Heart left ventricle (tissue), 16 donors: ENCODE measurements at places on chromosomes 12 and 14. TPM values are rescaled to one million over a fixed set of nuclear protein-coding genes. Genes with fewer than 3 reads are reported as not detected.
A peak's percentile ranks its signal among the peaks of the same experiment; 100 is the strongest.

Gene LETMD1
- total RNA-seq = 24.0 TPM

GRCh38 chr14:85243321-85243720 is 286.6 kb upstream of the FLRT2 start:
- no peaks in the 10 kb centered on the region for H3K27me3 ChIP-seq
- H3K4me3 ChIP-seq = no peak overlapping the region
- H3K4me1 ChIP-seq = no peaks in the 10 kb centered on the region
- DNase-seq = no peak

Gene RHEBL1
- not detected for total RNA-seq

DNA sequence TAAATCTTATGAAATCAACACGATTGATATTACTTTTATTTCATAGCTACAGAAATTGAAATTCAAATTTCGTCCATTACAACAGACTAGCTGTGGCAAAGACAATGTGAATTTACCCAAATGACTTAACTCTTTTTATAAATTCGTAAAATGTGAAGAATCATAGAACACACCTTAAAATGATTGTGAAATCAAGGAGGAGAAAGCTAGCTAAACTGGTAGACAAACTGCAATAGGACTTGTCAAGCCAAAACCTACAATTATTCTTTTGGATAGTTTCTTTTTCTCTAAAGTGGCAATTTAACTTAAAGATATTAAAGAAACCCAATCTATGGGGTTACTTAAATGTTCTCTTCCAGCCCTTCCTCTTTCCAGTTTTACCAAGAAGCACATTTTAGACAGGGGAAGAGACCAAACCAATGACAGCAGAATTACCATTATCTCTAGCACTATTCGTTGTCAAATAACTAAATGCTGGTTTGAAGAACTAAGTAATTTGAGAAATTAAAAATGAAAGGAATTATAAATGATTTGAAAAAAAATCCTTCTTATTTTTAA is 807 bp upstream of the SLC16A7 start:
- no peak overlapping the region for H3K27ac ChIP-seq
- no peak for DNase-seq
- H3K4me1 ChIP-seq = peaks cover 34% of the 10 kb centered on the region
- peak overlapping the region; percentile 87 for H3K4me3 ChIP-seq
- no peaks in the 10 kb centered on the region for H3K27me3 ChIP-seq
- no peaks in the 10 kb centered on the region for H3K36me3 ChIP-seq

DNA sequence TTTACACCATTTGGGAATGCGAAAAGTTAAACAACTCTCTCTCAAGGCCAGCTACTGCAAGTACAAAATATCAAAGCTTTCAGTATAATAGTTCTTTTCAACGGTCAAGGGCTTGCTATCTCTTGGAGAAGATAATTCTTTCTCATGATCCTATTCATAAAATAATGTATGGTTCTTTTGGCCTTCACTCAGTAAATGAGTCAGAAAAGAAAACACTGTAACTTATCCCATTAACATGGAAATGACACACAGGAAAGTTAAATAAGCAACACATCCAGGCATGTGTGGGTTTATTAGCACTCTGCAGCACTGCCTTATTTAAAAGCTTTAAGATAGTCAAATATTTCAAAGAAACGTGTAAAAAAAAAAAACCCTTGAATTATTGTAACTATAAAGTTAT is 36.9 kb downstream of the ZFC3H1 start:
- no peaks in the 10 kb centered on the region for H3K4me1 ChIP-seq
- no peaks in the 10 kb centered on the region for H3K27me3 ChIP-seq
- H3K36me3 ChIP-seq = peaks cover 86% of the 10 kb centered on the region

- H3K27me3 ChIP-seq = no peaks in the 10 kb centered on the region
- H3K27ac ChIP-seq = no peak overlapping the region
- peaks cover 6% of the 10 kb centered on the region for H3K36me3 ChIP-seq
- H3K4me1 ChIP-seq = no peaks in the 10 kb centered on the region
Measured at GRCh38 chr12:89657066-89657465, 51.6 kb downstream of the ATP2B1 start.

- no peaks in the 10 kb centered on the region for H3K4me1 ChIP-seq
- no peak overlapping the region for H3K4me3 ChIP-seq
- H3K27me3 ChIP-seq = no peaks in the 10 kb centered on the region
- no peak overlapping the region for H3K27ac ChIP-seq
Measured at GRCh38 chr14:48814562-48814961, 771.6 kb downstream of the RPS29 start.

Gene REC8
- 3.3 TPM for total RNA-seq

DNA sequence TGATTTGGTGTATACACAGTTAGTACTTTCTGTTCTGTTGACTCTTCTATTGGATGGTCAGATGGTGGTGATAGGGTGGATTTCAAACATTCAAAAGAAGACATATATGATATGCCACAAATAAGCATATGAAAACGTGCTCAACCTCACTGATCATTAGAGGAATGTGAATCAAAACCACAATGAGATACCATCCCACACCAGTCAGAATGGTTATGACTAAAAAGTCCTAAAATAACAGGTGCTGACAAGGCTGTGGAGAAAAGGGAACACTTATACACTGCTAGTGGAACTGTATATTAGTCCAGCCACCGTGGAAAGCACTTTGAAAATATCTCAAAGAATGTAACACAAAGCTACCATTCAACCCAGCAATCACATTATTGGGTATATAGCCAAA is 425.5 kb downstream of the C12orf50 start:
- no peak overlapping the region for H3K27ac ChIP-seq
- no peak for DNase-seq
- H3K4me3 ChIP-seq = no peak overlapping the region
- no peaks in the 10 kb centered on the region for H3K4me1 ChIP-seq

GRCh38 chr12:53844994-53845844 is 93.4 kb upstream of the HOXC13 start:
- no peaks in the 10 kb centered on the region for H3K36me3 ChIP-seq
- no peak for DNase-seq
- H3K4me1 ChIP-seq = no peaks in the 10 kb centered on the region
- no peak overlapping the region for H3K27ac ChIP-seq
- H3K4me3 ChIP-seq = no peak overlapping the region

Gene SLC35E3
- total RNA-seq = 2.6 TPM

- H3K4me1 ChIP-seq = no peaks in the 10 kb centered on the region
- DNase-seq = no peak
- H3K27ac ChIP-seq = no peak overlapping the region
- no peaks in the 10 kb centered on the region for H3K27me3 ChIP-seq
- H3K36me3 ChIP-seq = no peaks in the 10 kb centered on the region
- no peak overlapping the region for H3K4me3 ChIP-seq
Measured at GRCh38 chr14:41860586-41860985, 253.9 kb downstream of the LRFN5 start.

DNA sequence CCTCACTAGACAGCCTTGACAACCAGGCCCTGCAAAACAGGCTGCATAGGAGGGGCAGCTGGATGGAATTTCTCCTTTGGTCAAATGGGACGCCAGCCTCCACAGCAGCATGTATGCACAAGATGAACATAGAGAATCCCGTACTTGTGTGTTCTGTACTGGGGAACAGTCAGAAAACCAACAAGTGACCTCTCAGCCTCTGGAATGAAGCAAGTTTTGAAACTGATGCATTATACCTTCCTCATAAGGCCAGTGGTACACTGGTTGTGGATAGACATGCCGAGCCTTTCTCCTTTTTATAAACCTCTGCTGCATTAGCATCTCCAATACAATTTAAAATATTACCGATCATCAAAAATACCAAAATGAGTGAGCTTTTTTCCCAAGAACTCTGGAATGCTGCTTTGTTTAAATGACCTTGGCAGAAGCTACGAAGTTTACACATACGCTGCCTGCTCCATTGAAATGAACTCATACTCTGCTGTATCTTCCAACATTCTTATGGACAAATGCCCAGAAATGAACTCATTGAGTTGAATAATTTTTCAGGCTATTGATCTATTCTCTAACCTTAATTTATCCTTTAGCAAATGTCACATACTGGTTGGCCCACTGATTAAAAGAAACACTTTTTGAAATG is 47.6 kb upstream of the FERMT2 start:
- H3K27ac ChIP-seq = no peak overlapping the region
- no peaks in the 10 kb centered on the region for H3K4me1 ChIP-seq
- H3K4me3 ChIP-seq = no peak overlapping the region
- H3K27me3 ChIP-seq = no peaks in the 10 kb centered on the region
- no peak for DNase-seq
- no peaks in the 10 kb centered on the region for H3K36me3 ChIP-seq

GRCh38 chr14:93048843-93049242 is 66.9 kb downstream of the ITPK1 start:
- H3K4me3 ChIP-seq = no peak overlapping the region
- no peaks in the 10 kb centered on the region for H3K36me3 ChIP-seq
- H3K27ac ChIP-seq = peak overlapping the region; percentile 74
- H3K27me3 ChIP-seq = no peaks in the 10 kb centered on the region
- peaks cover 76% of the 10 kb centered on the region for H3K4me1 ChIP-seq
- DNase-seq = peak; percentile 6

DNA sequence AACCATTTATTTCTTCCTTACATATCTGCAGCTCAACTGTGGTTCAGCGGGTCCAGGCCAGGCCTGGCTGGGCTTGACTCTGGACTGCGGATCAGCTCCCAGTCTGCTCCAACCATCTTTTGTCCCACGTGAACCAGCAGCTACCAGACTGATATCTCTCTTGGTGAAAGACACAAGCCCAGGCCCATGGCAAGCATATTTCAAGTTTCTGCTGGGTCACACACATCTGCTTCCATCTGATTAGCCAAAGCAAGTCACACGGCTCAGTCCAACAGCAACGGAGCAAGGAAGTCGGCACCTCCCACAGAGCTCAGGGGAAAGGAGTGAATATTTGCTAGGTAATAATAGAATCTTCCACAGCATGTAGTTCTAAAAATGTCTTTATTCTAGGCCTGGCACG is 24.7 kb upstream of the MARK3 start:
- no peak overlapping the region for H3K4me3 ChIP-seq
- H3K36me3 ChIP-seq = no peaks in the 10 kb centered on the region
- H3K4me1 ChIP-seq = no peaks in the 10 kb centered on the region
- H3K27me3 ChIP-seq = no peaks in the 10 kb centered on the region
- no peak overlapping the region for H3K27ac ChIP-seq

Gene ERP27
- not detected for total RNA-seq

- H3K36me3 ChIP-seq = no peaks in the 10 kb centered on the region
- H3K27ac ChIP-seq = no peak overlapping the region
- H3K4me1 ChIP-seq = no peaks in the 10 kb centered on the region
- H3K27me3 ChIP-seq = no peaks in the 10 kb centered on the region
- no peak for DNase-seq
Measured at GRCh38 chr14:44804391-44804790, 157.4 kb downstream of the KLHL28 start.

- no peak overlapping the region for H3K27ac ChIP-seq
- H3K27me3 ChIP-seq = no peaks in the 10 kb centered on the region
- no peaks in the 10 kb centered on the region for H3K4me1 ChIP-seq
- DNase-seq = no peak
- H3K36me3 ChIP-seq = no peaks in the 10 kb centered on the region
Measured at GRCh38 chr12:75585330-75585729, 73.9 kb upstream of the KRR1 start.

DNA sequence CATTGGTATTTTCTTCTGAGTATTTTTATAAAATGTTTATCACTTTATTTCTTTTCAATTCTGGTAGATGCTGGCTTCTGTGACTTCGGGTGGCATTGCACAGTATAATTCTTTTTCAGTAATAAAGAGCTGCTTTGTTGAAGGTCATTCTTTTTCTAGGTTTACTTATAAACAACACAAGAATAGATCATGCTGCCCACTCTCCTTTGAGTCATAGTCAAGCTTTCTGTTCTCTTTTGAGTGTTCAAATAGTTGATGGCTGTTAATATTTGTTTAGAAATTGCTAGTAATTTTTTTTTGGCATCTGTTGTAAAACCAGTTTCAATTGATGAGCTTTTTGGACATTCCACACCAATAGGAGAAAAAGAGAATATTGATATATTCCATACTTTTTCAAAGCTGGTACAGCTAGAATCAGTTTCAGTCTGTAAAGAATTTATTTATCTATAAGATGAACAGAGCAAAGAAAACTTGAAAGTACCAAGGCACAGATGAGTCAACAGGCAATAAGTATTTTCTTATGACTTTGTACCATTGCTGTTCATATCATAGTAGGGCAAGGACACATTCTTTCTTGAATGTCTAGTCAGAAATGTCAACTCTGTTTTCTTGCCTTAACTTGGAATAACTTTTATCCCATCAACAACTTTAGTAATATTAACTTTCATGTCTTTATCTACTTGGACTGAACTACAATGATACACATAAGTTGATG is 513.0 kb upstream of the SEL1L start:
- no peaks in the 10 kb centered on the region for H3K4me1 ChIP-seq
- DNase-seq = no peak
- H3K27ac ChIP-seq = no peak overlapping the region
- H3K4me3 ChIP-seq = no peak overlapping the region

Gene SMIM41
- total RNA-seq = not detected

DNA sequence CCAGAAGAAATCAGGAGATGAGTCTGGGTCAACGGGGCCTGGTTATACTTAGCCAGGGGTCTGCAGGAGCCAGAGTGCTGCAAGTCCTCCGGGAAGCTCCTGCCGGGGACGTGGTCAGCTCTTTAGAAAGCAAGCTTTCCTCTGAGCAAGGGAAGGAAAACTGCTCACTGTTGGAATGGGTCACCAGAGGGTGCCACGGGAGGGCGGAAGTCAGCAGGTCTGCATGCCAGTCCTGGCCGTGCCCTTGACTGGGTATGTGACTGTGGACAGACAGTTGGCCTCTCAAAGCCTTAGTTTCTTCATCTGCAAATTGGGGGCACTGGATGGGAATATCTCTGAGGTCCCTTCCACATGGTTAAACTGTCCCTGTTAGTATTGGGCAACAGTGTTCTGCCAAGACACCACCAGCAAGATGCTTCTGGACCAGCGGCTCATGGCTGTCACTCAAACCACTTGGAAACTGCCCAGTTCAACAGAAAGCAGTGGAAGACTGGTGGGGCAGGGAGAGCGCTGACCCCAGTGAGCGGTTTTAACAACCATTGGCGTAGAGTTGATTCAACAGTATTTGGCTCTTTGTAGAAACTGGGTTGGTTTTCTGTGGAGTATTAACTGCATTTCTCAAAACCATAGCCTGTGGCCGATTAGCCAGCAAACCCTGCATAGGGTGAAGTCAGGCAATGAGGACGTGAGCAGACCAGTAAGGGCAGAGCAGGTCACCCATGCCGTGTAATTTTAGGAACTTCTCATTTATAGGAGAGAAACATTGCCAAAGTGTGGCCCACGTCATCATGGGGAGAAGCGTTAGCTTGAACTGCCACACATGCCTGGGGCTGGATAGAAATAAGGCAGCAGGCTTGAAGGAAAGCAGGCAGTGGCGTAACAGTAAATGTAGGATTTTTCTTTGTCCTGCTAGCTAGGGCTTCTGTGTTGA is 163.9 kb upstream of the PRMT8 start:
- H3K4me1 ChIP-seq = no peaks in the 10 kb centered on the region
- DNase-seq = peak; percentile 63
- no peak overlapping the region for H3K4me3 ChIP-seq
- H3K36me3 ChIP-seq = no peaks in the 10 kb centered on the region

Gene PRKD1
- total RNA-seq = 3.7 TPM

Gene DAAM1
- 74.6 TPM for total RNA-seq

Gene SLC17A8
- not detected for total RNA-seq

- no peaks in the 10 kb centered on the region for H3K27me3 ChIP-seq
- DNase-seq = no peak
- no peak overlapping the region for H3K4me3 ChIP-seq
- H3K36me3 ChIP-seq = peaks cover 8% of the 10 kb centered on the region
- H3K4me1 ChIP-seq = no peaks in the 10 kb centered on the region
Measured at GRCh38 chr14:87934185-87934584, 58.8 kb downstream of the GALC start.

Gene MCRS1
- 113 TPM for total RNA-seq
